ENCODE measurements at places on chromosomes 1 and 21.
A peak's percentile ranks its signal among the peaks of the same experiment; 100 is the strongest.

GRCh38 chr1:34578306-34578705 is 176.5 kb upstream of the GJB5 start:
- DNase-seq, result no peak

DNA sequence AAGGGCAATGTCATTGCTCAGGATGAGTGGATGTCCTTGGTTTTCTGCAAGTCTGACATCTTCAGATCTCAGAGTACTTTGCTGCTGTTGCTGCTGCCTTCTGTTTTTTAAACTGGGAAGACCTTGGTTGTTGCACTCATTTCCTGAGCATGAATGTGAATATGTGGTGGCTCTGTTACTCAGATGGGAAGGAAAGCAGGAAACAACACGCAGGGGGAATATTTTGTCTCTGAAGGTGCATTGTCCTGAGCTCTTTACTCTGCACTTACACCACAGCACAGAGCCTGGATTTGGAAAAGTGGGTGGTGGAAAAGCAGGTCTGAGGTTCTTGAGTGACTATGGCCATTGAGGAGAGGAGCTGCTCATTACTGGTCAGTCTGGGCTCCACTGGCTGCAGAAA is 36.3 kb downstream of the PTGFRN start:
- no peak for DNase-seq

DNA sequence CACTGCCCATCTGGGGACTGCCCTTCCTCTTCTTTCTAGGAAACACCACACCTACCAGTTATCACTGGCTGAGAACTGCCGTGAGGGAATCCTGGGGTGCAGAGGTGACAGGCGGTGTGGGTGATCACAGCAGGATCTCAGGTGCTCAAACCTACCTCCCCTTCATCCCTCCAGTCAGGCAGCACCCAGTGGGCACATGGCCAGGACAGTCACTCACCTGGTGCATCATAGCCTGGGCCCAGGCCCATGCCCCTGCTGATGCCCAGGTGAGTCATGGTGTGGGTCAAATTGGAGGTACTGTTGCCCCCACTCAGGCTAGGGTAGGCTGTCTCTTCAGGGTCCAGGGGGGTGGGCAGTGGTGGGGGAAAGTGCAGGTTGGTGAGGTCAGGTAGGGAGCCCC is 5.3 kb upstream of the DENND4B start:
- no peak for DNase-seq

DNA sequence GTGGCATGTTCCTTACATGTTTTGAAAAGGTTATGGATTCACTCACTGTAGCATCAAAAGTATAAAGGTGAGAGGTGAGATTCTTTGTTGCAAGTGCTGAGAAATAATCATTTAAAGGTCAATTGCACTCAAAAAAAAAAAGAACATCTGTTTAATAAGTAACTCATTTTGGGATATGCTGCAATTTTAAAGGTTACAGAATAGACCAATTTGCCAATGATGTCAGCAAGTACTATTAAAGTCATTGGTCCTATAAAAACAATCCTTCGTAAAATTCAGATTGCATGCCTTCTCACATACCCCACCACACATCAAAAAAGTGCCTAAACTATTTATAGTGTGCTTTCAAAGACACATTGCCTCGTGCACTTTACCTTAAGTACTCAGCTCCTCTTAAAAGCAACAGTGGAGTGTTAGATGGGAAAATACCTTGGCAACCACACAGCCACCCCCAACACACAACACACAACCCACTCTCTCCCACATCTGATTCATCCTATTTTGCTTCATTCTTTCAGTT is 218.2 kb upstream of the ADGRL2 start:
- peak; percentile 17 for DNase-seq

DNA sequence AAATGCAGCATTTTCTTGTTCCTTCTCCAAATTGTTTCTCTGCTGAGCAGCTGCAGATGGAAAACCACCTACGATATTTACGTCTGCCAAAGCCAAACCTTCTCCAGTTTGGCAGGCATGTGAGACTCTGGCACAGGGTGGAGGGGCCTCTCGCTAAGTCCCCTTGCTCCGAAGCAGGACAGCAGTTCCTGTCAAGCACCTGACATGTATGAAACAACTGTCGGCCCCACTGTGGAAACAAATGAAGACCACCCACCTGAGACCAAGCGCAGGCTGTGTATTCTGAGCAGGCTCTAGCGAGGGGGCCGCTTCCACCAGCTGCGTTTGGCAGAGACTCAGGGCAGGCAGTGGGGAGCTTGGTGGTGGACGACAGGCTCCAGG is 74.7 kb downstream of the RIPK4 start:
- DNase-seq, result no peak

GRCh38 chr1:227299241-227299627 is 19.1 kb downstream of the CDC42BPA start:
- peak; percentile 52 for DNase-seq

DNA sequence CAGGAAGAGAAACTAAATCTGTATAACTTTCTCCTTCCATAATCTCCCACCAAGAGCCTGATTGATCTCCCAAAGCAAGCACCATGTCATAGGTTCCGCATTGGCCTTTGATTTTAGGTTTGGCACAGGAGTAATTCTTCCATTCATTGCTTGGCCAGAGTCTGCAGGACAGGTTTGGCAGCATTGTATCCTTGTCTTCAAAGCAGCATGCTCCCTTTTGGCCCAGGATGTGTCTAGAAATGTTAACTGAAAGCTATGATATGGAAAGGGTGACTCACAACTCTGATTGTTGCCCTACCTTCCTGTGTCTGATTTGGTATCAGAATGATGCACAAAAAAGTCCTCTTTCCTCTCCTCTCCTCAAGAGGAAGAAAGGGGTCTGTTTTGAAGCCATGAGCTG is 824.3 kb upstream of the PRMT6 start:
- DNase-seq, result no peak

GRCh38 chr1:26542771-26543451 is 13.3 kb downstream of the RPS6KA1 start:
- no peak for DNase-seq

- DNase-seq, result no peak
Measured at GRCh38 chr1:162056579-162056978, 12.9 kb upstream of the NOS1AP start.

GRCh38 chr21:10425856-10426255 is 95.5 kb upstream of the TPTE start:
- no peak for DNase-seq

- DNase-seq, result no peak
Measured at GRCh38 chr1:241136389-241136788, 220.6 kb downstream of the RGS7 start.

GRCh38 chr1:145906954-145907753 is 2.7 kb downstream of the ITGA10 start:
- DNase-seq, result no peak

DNA sequence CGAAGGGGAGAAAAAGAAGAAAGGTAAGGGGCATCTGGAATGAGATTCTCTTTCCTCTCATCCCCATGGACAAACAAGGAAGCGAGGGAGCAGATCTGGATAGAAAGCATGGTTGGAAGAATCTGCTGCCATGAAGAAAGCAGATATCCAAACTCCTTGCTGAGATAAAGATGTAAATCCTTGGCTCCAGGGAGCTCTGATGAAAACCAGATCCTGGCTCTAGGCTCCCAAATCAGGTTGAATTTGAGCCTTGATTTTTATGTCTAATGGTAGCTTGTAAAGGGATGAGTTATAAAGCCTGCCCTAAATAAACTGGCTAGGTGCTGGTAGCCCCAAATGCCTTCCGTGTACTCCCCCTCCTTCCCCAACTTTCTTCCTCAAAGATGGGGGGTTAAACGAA is 64.1 kb upstream of the LAX1 start:
- no peak for DNase-seq

GRCh38 chr1:70171512-70171911 is 33.9 kb downstream of the LRRC40 start:
- DNase-seq, result no peak

DNA sequence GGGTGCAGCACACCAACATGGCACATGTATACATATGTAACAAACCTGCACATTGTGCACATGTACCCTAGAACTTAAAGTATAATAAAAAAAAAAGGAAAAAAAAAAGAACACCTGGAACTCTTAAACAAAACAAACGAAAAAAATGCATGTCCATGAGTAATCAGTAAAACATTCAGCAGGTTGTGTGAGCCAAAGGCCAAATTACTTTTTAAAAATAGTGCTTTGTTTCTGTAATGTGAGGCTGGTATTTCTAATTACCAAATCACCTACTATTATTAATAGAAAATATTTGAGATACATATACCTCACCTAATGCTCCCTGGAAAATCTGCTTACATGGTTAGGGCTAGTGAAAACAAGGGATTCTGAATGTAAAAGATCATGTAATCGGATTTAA is 294.4 kb upstream of the NR5A2 start:
- no peak for DNase-seq

DNA sequence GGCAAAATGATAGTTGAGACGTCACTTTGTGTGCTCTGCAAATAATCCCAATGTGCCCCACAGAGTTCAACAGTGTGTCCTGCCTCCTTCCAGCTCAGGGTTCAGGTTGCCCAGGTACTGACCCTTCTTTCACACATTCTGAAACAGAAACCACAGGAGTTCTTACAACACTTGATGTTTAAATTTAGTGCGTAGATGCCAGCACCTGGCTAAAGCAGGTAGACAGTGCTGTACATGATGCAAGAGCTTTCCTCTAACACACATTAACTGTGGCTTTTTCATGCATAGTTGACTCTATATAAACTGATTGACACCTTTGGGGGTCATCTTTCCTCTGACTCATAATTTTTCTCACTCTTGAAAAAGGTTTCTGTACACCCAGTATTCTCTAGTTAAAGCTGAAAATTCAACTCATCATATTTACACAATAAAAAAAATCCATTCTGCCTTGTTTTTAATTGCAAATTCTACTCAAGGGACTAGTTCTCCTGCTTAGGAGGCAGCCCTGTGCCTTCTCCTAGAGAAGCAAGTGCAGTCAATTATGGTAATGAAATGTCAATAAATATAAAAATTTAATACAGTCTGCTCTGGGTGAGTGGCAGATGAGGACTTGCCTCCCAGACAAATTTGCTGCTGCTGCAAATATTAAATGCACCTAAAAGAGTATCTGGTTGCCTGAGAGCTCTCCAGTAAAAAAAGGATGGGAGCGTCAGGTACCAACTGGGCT is 91.4 kb downstream of the NR5A2 start:
- no peak for DNase-seq

DNA sequence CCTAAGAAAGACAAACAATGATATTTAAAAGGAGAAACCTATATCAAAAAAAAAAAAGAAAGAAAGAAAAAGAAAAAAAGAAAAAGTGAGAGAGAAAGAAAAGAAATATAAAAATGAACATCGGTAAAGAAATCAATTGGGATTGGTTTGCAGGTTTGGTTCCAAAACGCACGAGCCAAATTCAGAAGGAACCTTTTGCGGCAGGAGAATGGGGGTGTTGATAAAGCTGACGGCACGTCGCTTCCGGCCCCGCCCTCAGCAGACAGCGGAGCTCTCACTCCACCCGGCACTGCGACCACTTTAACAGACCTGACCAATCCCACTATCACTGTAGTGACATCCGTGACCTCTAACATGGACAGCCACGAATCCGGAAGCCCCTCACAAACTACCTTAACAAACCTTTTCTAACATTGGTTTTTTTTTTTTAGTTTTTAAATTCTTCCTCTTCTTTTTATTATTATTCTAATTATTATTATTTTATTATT is 11.7 kb downstream of the LHX9 start:
- no peak for DNase-seq

DNA sequence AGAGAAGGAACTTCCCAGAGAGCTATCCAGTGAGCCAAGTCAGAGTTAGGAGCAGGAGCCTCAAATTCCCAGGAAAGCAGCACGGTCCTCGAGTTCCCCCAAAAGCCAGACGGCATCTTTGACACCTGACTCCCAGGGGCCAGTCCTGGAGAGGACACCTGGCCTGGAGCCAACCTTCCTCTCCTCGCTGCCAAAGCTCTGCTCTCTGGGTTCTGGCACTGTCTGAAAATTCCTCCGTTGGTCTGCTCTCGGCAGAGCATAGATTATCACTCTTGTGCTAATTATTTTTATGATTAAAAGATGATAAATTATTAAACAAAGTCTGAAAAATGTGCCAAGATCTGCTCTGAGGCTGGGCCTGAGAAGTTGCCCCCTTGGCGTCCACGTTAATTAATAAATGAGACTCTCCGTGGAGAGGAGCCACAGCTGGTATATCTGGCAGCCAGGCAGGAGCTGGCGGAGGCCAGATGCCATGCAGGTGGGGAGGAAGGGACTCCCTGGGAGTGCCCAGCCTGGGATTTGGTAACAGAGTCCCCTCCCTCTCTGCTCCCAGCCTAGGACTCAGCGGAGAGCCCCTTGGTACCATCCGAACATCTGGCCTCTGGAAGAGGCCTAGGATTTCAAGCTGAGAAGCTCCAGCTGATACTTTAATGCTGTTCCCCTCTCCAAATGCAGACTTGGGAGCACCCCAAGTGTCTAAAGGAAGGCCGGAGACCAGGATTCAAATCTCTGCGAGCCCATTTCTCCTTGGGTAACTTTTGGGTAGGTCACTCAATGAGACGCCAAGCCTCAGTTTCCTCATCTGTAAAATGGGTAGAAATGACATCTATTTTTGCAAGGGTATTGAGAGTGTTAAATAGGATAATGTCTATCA is 163.7 kb upstream of the POU3F1 start:
- no peak for DNase-seq

DNA sequence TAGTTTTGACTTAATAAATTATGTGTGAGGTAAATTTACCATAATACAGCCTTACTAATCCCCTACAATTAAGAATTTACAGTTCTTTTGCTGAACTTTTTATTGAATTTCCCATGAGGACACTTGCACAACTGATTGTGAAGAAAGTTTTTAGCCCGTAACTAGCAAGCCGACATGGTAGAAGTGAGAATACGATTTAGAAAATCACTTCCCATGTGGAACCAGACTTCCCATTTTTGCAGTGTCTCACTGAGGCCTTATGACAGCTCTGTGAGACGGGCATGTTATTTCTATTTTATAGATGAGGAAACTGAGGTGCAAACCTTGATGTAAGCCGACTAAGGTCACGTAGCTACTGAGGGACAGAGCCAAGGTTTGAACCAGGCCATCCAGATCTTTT is 32.5 kb upstream of the LMO4 start:
- DNase-seq, result no peak

DNA sequence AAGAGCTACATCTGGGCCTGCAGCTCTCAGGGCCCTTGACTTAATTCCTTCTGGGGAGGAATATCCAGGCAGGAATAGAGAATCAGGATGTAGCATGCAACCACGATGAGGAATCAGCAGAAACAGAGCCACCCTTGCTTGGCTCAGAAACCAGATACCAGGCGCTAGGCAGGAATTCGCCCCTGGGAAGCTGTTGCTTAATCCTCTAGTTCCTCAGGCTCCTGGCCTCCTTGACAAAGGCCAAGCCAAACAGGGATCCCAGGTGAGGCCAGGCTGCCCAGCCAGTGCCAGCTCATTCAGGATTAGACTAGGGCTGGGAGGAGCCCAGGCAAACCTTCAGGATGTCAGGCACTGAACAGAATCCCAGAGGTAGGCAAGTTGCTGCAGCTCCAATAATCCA is 48.2 kb upstream of the IRF2BP2 start:
- peak; percentile 50 for DNase-seq

DNA sequence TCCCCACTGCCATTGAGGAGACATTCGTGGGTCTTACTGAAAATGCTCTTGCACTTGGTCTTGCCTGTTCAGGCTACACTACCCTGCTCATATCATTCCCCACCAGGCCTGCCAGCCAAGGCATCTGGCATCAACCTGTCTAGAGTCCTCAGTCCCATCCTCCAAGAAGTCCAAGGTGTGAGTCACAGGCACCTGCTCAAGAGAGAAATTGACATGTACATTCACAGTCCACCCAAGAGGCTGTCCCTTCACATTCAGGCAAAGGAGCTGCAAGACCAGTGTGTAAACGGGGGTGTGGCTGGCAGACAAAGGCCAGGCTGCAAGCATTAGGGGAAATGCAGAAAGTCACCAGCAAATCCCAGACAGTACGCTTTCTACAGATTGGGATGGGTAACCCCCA is 13.1 kb upstream of the PLA2G2C start:
- DNase-seq, result no peak

- DNase-seq, result no peak
Measured at GRCh38 chr1:118617916-118618315, 370.2 kb downstream of the TBX15 start.
